Spinal cord (tissue), 10 donors: ENCODE measurements at places on chromosomes 1 and 21.

DNA sequence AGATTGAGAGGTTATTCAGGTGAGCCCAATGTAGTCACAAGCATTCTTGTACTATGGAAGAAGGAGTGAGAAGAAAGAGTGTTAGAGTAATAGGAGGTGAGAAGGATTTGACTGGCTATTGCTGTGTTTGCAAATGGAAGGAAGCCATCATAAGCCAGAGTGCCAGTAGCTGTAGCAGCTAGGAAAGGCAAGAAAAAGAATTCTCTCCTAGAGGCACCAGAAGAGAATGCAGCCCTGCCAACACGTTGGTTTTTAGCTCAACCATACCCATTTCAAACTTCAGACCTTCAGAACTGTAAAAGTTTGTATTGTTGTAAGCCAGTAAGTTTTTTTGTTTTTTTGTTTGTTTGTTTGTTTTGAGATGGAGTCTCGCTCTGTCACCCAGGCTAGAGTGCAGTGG lies 8.9 kb upstream of the IL12RB2 start:
- DNase-seq: no peak

DNA sequence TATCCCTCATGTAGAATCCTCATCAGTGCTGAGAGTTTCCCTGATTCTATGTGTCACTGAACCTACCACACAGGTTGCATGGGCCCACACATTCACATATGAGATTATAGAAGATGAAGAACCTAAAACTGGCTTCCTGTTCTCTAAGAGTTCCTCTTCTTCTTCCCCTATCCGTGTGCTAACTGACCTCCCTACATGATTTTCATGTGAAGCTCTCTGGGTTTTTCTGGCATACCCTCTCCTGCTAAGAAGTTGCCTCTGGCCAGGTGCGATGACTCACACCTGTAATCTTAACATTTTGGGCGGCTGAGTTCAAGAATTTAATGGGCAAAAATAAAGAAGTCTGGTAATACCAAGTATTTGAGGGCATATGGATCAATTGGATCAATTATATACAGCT lies 5.5 kb upstream of the CD244 start:
- DNase-seq: no peak

GRCh38 chr1:104621221-104621620 lies 871.5 kb downstream of the AMY1C start:
- no peak for DNase-seq

DNA sequence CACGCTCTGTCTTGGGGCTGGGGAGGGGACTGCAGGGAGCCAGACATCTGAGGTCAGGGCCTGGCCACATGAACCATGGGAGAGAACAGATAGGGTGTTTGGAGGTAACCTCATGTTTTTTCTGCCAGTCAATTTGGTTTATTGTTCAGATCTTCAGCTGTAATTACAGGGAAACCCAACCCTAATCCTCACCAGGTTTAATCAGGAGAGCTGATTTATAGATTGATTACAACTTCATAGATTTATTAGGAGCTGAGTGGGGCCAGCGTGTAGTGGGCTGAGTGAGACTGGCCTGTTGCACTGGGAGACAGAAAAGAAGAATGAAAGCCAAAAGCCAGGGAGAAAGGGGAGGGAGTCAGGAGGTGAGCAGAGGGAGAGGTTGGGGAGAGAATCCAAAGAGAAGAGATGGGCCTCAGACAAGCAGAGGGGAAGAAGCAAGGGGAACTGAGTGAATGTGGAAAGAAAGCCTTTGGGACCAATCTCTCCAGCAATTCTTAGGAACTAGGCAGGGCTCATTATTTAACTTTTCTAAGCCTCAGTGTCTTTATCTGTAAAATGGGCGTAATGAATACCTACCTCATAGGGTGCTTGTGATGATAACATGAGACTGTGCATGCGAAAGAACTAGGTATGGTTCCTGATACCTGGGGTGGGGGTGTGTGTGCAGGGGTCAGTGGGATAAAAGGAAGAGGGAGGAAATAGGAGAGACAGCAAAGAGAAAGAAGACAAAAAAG lies 17.0 kb upstream of the STUM start:
- DNase-seq: no peak

DNA sequence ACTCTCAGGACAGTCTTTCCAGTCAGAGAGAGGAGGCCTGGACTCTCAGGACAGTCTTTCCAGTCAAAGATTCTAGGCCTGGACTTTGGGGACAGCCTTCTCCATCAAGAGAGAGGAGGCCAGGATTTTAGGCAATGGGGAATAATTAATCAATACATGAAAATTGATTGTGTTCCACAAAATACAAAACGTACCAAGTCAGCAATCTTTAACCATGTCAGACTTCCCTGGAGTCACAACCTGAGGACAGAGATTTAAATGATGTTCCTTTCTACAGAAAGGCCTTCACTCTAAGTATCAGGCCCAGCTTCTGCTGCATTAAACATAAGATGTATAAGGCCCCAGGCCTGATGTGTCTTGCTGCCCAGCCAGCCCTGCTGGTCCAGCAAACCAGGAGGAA lies 27.0 kb upstream of the GPR157 start:
- no peak for DNase-seq

DNA sequence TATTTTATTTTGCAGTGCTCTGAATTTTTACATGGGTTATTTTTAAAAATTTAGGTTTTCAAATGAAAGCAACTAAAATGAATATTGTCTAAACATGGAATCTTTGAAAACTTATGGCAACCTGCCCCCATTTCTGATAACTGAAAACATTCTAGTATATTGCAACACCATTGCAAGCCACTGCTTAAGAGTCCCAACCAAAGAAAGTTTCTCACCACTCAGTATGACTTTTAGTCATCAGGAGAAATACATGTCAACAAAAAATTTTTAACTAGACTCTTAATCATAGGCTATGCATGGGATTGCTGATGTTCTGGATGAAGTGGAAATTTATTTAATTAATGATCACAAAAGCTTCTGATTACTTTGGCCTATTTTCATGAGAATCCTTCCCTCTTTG lies 112.1 kb downstream of the TNFSF18 start:
- DNase-seq: no peak

DNA sequence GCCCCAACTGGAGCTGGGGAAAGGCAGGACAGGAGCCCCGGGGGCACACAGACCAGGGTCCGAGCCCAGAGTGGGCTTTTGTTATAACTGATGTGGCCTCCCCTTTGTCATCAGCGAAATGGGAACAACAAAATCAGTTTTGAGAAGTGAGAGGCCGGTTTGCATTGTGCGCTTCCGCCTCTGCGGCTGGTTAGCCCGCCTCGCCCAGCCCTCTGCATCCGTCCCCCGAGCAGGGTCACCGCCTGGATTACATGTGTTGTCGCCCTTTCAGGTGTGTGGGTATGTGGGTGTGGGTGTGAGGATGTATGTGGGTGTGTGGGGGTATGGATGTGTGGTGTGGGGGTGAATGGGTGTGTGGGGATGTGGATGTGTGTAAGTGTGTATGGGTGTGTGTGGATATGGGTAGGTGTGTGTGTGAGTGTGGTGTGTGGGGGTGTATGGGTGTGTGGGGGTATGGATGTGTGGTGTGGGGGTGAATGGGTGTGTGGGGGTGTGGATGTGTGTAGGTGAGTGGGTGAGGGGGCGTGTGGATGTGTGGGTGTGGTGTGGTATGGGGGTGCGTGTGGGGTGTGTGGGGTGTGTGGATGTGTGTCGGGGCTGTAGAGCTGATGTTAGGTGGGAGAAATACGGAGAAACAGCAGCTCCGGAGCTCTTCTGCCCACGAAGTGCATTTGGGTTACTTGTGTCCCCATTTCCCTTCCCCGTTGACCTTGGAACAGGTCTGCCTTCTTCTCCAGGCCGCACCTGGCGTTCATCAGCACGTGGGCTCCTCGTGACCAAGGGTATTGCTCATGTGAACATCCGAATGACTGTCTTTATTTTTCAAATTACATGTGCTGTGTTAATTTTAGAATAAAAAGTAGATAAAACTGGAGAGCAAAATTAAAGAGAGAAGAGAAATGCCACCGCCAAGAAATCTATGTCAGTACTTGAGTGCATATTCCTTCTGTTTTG lies 67.6 kb downstream of the FHAD1 start:
- DNase-seq: no peak

GRCh38 chr1:87140831-87141540 lies 187.7 kb upstream of the LMO4 start:
- no peak for DNase-seq

- DNase-seq: no peak
Observed at GRCh38 chr1:16721871-16722641, 18.3 kb upstream of the RNU1-4 start.

DNA sequence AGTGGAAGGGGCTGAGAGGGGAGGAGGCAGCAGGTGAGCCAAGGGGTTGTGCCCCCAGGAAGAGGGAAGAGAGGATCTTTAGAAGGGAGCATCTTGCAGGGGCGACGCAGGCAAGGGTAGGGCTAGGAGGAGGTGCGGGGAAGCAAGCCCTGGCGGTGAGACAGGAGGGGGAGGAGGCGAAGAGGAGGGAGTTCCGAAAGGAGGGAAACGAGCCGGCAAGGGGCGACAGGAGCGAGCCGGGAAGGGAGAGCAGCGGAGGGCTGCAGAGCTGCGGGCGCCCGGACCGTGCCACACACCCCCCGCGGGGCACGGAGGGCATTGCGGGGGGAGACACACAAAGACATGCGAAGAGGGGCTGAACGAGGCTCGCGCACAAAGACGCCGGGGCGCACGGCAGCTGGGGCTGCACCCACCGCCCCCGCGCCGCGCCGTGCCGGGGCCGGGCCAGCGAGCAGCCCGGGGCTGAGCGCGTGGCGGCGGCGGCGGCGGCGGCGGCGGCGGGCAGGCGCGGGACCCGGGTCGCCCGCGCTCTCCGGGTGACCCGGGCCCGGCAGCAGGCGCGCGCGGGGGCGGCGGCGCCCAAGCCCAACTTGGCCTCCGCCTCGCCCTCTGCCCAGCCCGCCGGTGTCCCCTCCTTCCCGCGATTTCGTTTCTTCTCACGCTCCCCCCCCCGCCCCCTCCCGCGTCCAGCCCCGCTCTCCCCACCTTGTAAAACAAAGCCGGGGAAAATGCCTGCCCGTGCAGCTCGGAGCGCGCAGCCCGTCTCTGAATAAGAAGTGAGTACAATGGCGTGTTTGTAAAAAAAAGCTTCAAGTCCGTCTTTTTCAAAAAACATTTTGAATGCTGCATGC lies at the start of gene KCNK2:
Gene KCNK2, plus strand, starts transcription at position 206 of the 851 bp plus-strand sequence. CDS start 649 bp downstream, outside the sequence.
- peak; percentile 93 for DNase-seq

GRCh38 chr1:98112626-98113025 lies 191.8 kb upstream of the DPYD start:
- DNase-seq: no peak

DNA sequence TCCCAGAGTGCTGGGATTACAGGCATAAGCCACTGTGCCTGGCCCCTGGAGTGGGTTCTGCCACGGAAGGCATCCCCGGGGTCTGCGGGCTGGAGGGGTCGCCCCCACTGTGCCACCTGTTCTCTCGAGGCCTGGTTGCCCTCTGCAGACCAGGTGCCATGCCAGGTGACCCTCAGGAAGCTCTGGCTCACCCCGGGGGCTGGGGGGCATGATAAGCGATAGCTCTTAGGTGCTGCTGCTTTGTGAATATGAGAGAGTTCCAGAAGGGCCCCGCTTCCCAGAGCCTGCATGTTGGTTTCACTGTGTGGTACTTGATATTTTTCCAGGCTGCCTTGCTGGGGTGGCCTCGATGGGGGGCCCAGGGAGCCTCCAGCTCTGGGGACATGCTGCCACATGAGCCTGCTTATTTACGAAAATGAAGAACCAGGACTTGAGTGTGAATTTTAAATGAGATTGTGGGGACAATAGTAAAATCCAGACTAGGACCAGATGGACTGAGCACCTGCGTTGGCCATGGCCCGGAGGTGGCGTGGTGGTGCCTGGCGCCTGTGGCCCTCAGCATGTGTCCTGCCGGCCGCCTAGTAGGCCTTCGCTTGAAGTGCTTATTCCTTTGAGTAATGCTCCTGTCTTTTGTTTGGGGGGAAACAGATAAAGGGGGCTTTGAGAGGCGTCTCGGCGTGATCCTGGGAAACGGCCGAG lies 7.3 kb downstream of the SKI start:
- DNase-seq: no peak

GRCh38 chr1:6690186-6690585 lies 11.4 kb downstream of the DNAJC11 start:
- no peak for DNase-seq

DNA sequence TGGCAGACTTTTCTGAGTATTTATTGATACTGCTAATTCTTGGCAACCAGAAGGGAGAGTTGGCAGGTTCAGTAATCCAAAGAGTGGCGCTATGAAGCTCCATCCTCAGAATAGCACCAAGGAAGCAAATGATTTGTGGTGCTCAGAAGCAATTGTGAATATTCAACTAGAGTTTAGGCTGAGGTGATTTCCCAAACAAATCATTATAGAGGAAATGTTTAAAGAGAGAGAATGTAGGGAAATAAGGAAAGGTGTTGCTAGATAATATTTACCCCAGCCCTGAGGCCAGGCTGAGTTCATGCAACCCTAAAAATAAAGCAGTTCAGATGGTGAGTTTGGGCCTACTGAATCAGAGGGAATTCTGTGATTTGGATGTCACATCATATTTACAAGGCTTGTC lies 363.4 kb upstream of the PLXNA2 start:
- DNase-seq: no peak

GRCh38 chr1:70048336-70049094 lies 156.9 kb downstream of the LRRC40 start:
- DNase-seq: no peak

DNA sequence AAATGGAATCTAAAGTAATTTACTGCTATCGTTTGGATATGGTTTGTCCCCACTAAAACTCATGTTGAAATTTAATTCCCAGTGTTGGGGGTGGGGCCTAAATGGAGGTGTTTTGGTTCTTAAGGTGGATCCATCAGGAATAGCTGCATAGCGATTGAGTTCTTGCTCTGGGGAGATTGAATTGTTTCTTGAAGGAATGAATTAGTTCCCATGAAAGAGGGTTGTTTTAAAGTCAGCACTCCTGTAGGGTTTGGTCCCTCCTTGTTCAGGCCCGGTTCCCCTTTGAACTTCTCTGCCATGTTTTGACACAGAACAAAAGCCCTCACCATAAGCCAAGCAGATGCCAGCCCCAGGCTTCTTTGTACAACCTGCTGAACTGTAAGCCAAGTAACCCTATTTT lies 170.9 kb downstream of the COL11A1 start:
- no peak for DNase-seq

DNA sequence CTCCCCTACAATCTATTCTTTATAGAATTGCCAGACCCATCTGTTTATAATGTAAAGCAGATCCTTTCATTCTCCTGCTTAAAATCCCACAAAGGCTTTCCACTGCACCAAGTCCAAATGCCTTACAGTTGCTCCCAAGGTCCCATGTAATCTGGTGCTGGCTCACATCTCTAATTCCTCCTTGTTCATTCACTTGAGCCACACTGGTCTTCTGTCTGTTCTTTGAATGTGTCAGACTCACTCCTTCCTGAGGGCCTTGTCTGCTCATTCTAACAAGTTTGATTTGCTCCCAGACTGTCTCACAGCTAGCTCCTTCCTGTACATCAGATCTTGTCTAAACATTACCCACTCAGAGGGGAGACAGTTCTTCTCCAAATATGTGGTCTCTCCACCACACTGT lies 38.9 kb downstream of the ALG14 start:
- DNase-seq: no peak

GRCh38 chr1:28056129-28056925 lies 32.1 kb downstream of the EYA3 start:
- no peak for DNase-seq

GRCh38 chr1:110174961-110175360 lies 24.7 kb downstream of the SLC6A17 start:
- no peak for DNase-seq
